ENCODE measurements at places on chromosomes 12 and 14. TPM values are rescaled to one million over a fixed set of nuclear protein-coding genes. Genes with fewer than 3 reads are reported as not detected.

KLHDC1 gene
- polyA plus RNA-seq: 4.9 TPM

LRTM2 gene
- 0.13 TPM for polyA plus RNA-seq

GRCh38 chr12:58247633-58248032 lies 306.3 kb downstream of the ATP23 start:
- no peak for DNase-seq

DNA sequence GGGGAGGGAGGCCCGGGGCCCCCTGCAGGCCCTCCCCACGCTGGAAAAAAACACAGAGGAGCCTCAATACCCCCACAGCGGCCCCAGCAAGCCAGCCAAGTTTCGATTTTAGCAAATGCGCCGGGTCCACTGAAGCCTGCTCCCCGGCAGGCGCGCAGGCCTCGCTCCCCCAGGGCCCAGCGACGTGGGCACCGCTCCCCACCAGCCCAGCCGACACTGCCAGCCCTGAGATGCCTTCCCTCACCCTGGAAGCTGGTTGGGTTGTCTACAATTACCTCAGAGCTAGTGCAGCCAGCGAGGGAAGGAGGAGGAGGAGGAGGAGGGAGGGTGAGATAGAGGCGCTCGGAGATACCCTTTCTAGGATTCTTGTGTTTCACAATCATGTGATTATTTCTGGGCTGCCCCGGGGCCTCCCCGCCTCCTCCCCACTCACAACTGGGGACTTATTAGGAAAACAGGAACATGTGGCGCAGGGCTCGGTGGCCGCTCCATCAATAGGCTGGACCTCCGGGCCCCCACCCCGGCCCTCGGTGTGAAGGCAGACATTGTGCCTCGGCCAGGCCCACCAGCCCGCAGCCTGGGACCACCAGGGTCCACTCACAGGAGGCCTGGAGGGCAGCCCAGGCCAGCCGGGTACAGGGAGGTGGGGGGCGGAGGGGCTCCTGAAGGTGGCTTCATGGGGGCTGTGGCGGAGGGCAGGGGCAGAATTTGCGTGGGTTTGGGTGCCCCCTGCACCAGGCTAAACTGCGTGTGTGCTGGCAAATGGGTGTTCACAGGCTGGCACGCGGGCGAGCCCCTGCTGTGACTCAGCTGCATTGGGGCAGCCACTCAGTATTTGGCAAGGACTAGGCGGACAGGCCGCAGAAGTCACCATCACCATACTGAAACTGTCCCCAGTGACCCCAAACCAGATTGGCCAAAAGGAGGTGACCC lies 109.9 kb downstream of the NCOR2 start:
- peak; percentile 57 for DNase-seq

DNA sequence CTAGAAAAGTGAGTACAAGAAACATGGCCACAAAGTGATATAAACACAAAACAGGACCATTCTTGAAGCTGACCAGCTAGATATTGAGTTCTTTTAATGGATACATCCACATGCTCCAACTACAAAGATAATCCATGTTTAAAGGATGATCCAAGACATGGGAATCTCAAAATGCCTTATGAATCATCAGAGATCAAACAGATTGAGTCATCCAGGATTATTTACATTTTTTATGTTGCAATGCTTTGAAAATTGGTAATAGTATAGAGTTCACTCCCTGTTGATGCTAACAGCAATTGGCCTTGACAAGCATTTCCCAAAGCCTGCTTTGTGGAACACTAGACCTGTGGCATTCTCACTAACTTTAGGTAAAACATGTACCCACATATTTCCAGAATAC lies 293.0 kb upstream of the TBX3 start:
- no peak for DNase-seq

DNA sequence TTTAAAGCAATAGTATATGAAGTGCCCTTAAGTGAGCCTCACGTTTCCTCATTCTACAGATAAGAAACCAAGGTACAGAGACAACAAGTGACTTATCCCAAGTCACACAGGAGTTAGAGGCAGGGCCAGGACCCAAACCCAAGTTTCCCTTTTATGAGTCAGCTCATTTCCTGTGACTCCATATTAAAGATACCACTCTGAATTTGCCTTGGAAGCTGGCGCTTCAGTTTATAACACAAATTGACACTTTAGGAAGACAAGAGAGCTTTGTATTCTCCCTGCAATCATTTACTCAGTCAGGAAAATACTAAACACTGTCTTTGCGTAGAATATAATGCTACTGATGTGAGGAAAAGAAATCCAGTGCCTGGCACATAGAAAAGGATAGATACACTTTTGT lies 43.2 kb downstream of the MYBPC1 start:
- no peak for DNase-seq

RNASE7 gene
- polyA plus RNA-seq: 0.09 TPM

TEX22 gene
- polyA plus RNA-seq: 0.82 TPM

DNA sequence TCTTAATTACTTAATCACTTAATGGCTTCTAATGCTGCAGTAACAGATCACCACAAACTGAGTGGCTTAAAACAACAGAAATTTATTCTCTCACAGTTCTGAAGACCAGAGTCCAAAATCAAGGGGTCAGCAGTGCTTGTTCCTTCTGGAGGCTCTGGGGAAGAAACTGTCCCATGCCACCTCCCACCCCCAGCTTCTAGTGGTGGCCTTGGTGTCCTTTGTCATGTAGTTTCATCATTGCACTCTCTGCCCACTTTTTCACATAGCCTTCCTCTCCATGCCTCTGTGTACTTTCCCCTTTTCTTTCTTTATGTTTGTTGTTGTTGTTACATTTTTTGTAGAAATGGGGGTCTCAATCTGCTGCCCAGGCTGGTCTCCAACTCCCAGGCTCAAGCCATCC lies 16.1 kb upstream of the UBC start:
- no peak for DNase-seq

DNA sequence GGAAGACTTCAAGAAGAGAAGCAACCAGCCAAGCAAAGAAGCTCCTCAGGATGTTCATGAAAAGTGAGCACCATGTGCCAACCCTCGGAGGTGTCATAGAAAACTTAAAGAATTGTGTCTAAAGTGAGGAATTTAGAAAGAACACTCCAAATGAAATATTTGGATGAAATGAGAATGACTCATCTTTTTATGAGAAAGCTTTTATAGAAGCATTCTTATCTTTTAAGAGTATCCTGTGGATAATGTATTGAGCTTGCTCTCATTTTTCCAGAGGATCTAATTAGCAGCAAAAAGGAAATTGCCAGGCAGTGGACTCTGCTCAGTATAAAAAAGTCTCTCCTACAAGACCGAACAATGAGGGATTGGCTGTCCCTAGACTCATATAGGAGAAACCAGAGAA lies 454.9 kb downstream of the LRIG3 start:
- no peak for DNase-seq

GRCh38 chr12:2301531-2302461 lies 249.0 kb downstream of the CACNA1C start:
- no peak for DNase-seq

DNA sequence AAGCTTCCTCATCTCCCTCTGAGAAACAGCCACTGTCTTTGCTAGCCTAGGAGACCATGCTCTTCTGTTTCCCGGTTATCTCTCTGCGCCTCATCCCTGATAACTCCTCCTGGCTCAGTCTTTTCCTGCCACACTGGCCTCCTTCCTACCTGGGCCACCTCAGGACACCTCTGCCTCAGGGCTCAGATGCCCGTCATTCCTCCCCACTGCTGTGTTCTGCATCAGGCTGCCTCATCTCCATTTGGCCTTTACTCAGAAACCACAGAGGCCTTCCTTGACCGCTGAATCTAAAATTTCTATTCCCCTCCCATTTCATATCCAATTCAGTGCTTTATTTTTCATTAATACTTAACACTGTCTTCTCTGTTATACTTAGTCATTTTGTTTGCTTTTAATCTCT lies 311.0 kb upstream of the RGS6 start:
- DNase-seq: no peak

- DNase-seq: peak; percentile 67
These were observed 133.4 kb downstream of the KICS2 start for GRCh38 chr12:64088431-64089349.

GRCh38 chr14:53432378-53432802 lies 279.3 kb upstream of the DDHD1 start:
- peak; percentile 33 for DNase-seq

NTS gene
- 126 TPM for polyA plus RNA-seq

MYH6 gene
- 0.03 TPM for polyA plus RNA-seq
